ENCODE measurements at places on chromosomes 6 and 20.

DNA sequence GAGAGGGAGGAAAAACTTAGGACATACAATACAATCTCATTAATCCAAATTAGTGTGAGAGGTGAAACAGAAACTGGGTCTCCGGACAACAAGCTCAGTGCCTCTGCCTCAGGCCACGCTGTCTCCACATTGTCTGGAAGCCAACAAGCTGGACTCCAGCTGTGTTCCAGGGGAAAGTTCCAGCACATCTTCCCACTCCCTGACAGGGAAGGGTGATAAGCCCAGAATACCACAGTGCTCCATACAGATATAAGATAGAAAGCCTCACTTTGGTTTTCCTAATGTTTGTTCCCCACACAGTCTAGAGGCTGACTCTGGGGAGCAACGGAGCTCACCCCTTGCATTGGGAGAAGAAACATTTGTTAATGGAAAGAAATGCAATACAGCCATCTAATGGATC, 117.1 kb upstream of the SPTLC3 start:
- H3K27me3 ChIP-seq, result peaks cover 93% of the 10 kb centered on the region
- H3K4me1 ChIP-seq, result no peaks in the 10 kb centered on the region
- no peaks in the 10 kb centered on the region for H3K36me3 ChIP-seq
- no peak for DNase-seq

DNA sequence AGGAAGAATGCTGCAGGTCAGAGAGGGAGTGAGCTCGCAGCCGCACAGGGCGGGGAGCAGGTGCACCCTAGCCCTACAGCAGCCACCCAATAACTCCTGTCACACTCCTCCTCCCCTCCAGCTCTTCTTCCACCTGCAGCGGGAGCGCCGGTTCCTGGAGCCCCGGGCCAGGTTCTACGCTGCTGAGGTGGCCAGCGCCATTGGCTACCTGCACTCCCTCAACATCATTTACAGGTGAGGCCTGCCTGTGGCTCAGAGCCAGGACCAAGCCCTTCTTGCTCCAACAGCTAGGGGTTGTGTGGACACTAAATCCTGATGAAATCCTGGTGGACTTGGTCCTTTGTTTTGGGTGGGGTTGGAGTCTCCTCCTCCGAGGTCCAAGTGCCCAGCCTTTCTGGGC, 11.7 kb downstream of the SGK2 start:
- no peak overlapping the region for H3K27ac ChIP-seq
- H3K4me3 ChIP-seq, result no peak overlapping the region
- no peak for DNase-seq
- H3K27me3 ChIP-seq, result no peaks in the 10 kb centered on the region
- H3K36me3 ChIP-seq, result no peaks in the 10 kb centered on the region

GRCh38 chr6:20699402-20699801, 165.1 kb downstream of the CDKAL1 start:
- H3K27me3 ChIP-seq, result no peaks in the 10 kb centered on the region
- DNase-seq, result no peak
- H3K36me3 ChIP-seq, result no peaks in the 10 kb centered on the region
- no peaks in the 10 kb centered on the region for H3K4me1 ChIP-seq
- no peak overlapping the region for H3K27ac ChIP-seq
- H3K4me3 ChIP-seq, result no peak overlapping the region

DNA sequence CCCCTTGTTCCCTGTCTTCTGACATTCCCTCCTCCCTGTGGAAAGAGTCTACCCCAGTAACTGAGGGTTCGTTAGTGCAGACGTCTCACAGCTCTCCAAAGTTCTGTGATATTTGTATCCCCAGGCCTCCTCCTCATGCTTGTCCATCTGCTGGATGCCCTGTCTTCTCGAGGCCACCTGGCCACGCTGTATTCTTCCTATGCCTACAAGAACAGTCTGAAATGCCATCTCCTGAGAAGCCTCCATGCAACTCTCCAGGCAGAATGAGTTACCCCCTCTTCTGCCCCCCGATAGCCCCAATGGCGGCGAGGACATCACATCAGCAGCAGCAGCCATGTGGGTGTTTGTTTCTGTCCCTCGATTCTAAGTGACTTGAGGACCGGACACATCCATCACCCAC, 9.3 kb downstream of the ULBP2 start:
- H3K4me3 ChIP-seq, result no peak overlapping the region
- H3K27me3 ChIP-seq, result no peaks in the 10 kb centered on the region
- H3K27ac ChIP-seq, result no peak overlapping the region
- H3K36me3 ChIP-seq, result no peaks in the 10 kb centered on the region
- no peak for DNase-seq
- H3K4me1 ChIP-seq, result no peaks in the 10 kb centered on the region

DNA sequence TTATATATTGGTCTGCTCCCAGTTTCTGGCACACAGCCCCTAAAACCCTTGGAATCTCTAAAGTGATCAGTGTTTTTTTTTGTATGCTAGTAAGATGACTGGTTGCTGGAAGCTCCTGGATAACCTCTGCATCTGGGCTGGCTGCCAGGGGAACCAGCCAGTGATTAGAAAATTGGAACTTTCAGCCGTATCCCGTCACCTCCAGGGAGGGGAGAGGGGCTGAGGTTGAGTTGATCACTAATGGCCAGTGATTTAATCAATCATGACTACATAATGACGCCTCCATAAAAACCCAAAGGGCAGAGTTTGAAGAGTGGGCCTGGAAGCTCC, 48.0 kb upstream of the NOP56 start:
- H3K36me3 ChIP-seq, result no peaks in the 10 kb centered on the region
- H3K27ac ChIP-seq, result no peak overlapping the region
- no peaks in the 10 kb centered on the region for H3K27me3 ChIP-seq
- no peak for DNase-seq
- no peaks in the 10 kb centered on the region for H3K4me1 ChIP-seq

- H3K27ac ChIP-seq, result no peak overlapping the region
- H3K4me3 ChIP-seq, result no peak overlapping the region
- no peaks in the 10 kb centered on the region for H3K4me1 ChIP-seq
- DNase-seq, result no peak
- H3K36me3 ChIP-seq, result no peaks in the 10 kb centered on the region
These were observed 14.6 kb upstream of the HLA-F start for GRCh38 chr6:29708432-29709179.

DNA sequence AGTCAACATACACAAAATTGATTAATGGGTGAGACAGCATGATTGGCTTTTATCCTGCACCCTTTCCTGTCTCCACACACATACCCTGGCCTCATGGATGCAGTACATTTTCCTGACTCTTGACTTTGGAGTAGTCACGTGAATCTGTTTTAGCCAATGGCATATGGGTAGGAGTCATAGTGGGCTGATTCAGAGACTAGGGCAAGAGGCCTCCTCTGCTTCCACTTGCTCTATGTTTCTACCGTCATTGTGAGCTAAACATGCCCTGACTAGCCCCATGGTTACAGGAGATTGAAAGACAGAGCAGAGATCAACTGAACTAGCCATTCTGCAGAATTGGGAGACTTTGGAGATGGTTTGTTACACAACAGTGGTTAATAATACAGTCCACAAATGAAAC, 850.0 kb downstream of the DHX35 start:
- no peaks in the 10 kb centered on the region for H3K36me3 ChIP-seq
- no peak for DNase-seq
- no peak overlapping the region for H3K27ac ChIP-seq
- H3K4me1 ChIP-seq, result no peaks in the 10 kb centered on the region
- no peak overlapping the region for H3K4me3 ChIP-seq
- no peaks in the 10 kb centered on the region for H3K27me3 ChIP-seq

DNA sequence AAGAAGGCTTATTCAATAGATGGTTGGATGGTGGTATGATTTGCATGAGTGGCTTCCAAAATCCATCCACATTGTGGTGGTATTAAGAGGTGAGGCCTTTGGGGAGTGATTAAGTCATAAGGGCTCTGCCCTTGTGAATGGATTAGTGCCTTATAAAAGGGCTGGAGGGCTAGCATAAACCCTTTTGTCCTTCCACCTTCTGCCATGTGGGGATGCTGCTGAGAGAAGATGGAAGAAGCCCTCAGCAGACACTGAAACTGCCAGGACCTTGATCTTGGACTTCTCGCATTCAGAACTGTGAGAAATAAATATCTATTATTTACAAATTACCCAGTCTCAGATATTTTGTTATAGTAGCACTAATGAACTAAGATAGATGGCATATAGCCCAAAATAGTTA, 27.8 kb upstream of the SRPK1 start:
- no peaks in the 10 kb centered on the region for H3K36me3 ChIP-seq
- no peak overlapping the region for H3K27ac ChIP-seq
- no peaks in the 10 kb centered on the region for H3K27me3 ChIP-seq
- H3K4me3 ChIP-seq, result no peak overlapping the region
- peak; percentile 48 for DNase-seq
- no peaks in the 10 kb centered on the region for H3K4me1 ChIP-seq

DNA sequence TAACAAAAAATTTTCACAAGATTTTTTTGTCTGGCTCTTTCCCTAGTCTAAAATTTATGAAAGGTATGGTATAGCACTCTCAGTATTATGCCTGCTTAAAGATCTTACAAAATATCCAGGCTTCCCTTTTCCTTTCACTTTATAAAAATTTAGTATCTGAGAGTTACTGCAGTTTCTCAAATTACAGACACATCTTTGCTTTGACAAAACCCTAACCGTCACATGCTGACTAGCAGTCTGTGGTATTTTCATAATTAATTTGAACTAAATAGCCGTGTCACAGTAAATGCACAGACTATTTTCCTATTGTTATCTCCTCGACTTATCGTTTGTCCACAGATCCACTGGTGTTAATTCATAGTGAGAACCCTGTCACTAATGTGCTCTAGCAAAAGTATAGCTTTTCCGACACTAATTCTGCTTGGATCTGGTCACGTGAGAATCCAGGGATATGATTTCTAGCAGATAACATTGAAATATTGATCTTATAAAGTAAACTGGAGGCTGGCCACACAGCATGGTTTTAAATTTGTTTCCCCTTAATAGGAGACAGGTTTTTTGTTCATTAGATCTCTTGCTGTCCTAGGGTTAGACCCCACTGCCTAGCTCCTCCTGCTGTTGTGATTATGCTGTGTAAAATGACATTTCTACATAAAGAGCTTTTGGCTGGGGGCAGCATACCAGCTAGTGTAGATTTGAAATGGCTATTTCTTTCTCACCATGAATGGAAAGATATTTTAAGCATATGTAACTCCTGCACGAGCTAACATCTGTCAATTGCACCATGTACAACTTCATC, 340.6 kb upstream of the SASH1 start:
- no peak overlapping the region for H3K4me3 ChIP-seq
- no peak for DNase-seq
- H3K27me3 ChIP-seq, result no peaks in the 10 kb centered on the region
- no peaks in the 10 kb centered on the region for H3K36me3 ChIP-seq
- H3K4me1 ChIP-seq, result no peaks in the 10 kb centered on the region

GRCh38 chr6:158270389-158271127, 41.7 kb upstream of the TULP4 start:
- DNase-seq, result no peak
- no peak overlapping the region for H3K27ac ChIP-seq
- no peaks in the 10 kb centered on the region for H3K27me3 ChIP-seq
- peaks cover 5% of the 10 kb centered on the region for H3K4me1 ChIP-seq

GRCh38 chr6:154241581-154241980, 115.0 kb downstream of the IPCEF1 start:
- no peak overlapping the region for H3K27ac ChIP-seq
- no peaks in the 10 kb centered on the region for H3K4me1 ChIP-seq
- no peak for DNase-seq
- H3K36me3 ChIP-seq, result no peaks in the 10 kb centered on the region

- DNase-seq, result no peak
- no peak overlapping the region for H3K4me3 ChIP-seq
- no peaks in the 10 kb centered on the region for H3K27me3 ChIP-seq
- H3K36me3 ChIP-seq, result peaks cover 9% of the 10 kb centered on the region
- peaks cover 47% of the 10 kb centered on the region for H3K4me1 ChIP-seq
- peak overlapping the region; percentile 15 for H3K27ac ChIP-seq
These were observed 166.6 kb upstream of the AKAP12 start for GRCh38 chr6:151073146-151073545.

DNA sequence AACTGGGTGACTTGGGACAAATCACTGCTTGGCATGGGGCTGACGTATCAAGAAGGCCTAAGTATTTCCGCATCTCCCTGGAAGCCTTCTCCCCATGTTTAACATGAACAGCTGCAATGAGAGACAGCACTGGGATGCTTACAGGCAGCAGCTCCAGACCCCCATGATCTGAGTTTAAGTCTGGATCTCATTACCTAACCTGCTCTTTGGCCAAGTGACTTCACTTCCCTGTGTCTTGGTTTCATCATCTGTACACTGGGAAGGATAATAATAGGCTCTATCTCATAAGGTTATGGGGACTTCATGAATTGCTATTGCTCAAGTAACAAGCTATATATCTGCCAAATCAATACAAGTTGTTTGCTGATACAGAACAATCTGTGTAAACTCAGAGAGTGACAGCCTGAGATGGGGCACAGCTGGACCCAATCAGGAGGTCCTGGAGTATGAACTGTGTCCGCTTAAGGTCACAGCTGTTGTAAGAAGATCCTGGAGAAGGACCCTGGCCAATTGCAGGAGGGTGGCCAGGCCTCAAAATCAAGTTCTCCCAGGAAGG, 56.0 kb downstream of the TGM2 start:
- H3K4me1 ChIP-seq, result peaks cover 38% of the 10 kb centered on the region
- DNase-seq, result no peak
- H3K36me3 ChIP-seq, result no peaks in the 10 kb centered on the region
- H3K27me3 ChIP-seq, result no peaks in the 10 kb centered on the region
- H3K4me3 ChIP-seq, result no peak overlapping the region

- DNase-seq, result no peak
- no peaks in the 10 kb centered on the region for H3K36me3 ChIP-seq
- no peak overlapping the region for H3K4me3 ChIP-seq
- peak overlapping the region; percentile 97 for H3K27ac ChIP-seq
- no peaks in the 10 kb centered on the region for H3K27me3 ChIP-seq
These were observed 225.5 kb upstream of the MARCKS start for GRCh38 chr6:113631666-113632065.

- H3K4me3 ChIP-seq, result no peak overlapping the region
- H3K27me3 ChIP-seq, result no peaks in the 10 kb centered on the region
- peaks cover 17% of the 10 kb centered on the region for H3K4me1 ChIP-seq
- peak; percentile 42 for DNase-seq
These were observed 66.6 kb downstream of the JARID2 start for GRCh38 chr6:15312500-15312899.

GRCh38 chr6:24673625-24674024, 6.7 kb downstream of the ACOT13 start:
- no peak overlapping the region for H3K4me3 ChIP-seq
- no peaks in the 10 kb centered on the region for H3K27me3 ChIP-seq
- no peak for DNase-seq
- H3K4me1 ChIP-seq, result no peaks in the 10 kb centered on the region
- H3K27ac ChIP-seq, result no peak overlapping the region
- peaks cover 11% of the 10 kb centered on the region for H3K36me3 ChIP-seq

GRCh38 chr6:23410439-23410838, 715.6 kb upstream of the NRSN1 start:
- no peaks in the 10 kb centered on the region for H3K27me3 ChIP-seq
- no peaks in the 10 kb centered on the region for H3K36me3 ChIP-seq
- no peak overlapping the region for H3K4me3 ChIP-seq
- DNase-seq, result no peak
- H3K27ac ChIP-seq, result no peak overlapping the region

- H3K36me3 ChIP-seq, result no peaks in the 10 kb centered on the region
- H3K4me1 ChIP-seq, result peaks cover 16% of the 10 kb centered on the region
- H3K4me3 ChIP-seq, result no peak overlapping the region
- no peak overlapping the region for H3K27ac ChIP-seq
These were observed 383.8 kb downstream of the TFAP2A start for GRCh38 chr6:10030942-10031537.

All from PC-3 (cell line).